HAP-1 (cell line): ENCODE measurements at places on chromosomes 16 and 17.

DNA sequence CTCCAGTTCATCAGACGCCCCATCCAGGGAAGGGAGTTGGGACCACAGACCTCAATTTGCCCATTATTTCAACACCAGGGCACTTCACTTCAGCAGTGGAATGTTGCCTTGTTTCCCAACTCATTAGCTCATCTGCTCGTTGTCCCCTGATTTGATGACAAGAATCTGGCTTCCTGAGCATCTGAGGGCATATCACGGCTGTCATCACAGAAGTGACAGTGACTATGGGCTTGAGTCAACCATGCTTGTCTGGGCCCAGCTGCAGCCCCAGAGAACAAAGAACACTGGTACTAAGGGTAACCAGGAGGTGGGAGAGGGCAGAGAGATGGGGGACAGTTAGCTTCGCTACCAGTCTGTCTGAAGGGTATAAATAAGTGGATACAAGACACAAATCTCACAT, 266.0 kb upstream of the SDK2 start:
- no peak for DNase-seq

- DNase-seq: no peak
Measured at GRCh38 chr17:6698004-6698403, 15.2 kb downstream of the SLC13A5 start.

GRCh38 chr16:85166699-85167588, 54.7 kb upstream of the CIBAR2 start:
- no peak for DNase-seq

GRCh38 chr17:50209472-50210239, 8.2 kb upstream of the COL1A1 start:
- peak; percentile 41 for DNase-seq

GRCh38 chr17:16052486-16052885, 52.9 kb downstream of the TTC19 start:
- no peak for DNase-seq

- DNase-seq: no peak
Measured at GRCh38 chr16:27483624-27484023, 66.1 kb downstream of the GTF3C1 start.
